ENCODE measurements at places on chromosomes 5 and 9.

- no peak for DNase-seq
These were observed 62.7 kb upstream of the PALM2AKAP2 start for GRCh38 chr9:109717342-109717741.

GRCh38 chr5:146015001-146015400, 78.6 kb downstream of the SH3RF2 start:
- no peak for DNase-seq

DNA sequence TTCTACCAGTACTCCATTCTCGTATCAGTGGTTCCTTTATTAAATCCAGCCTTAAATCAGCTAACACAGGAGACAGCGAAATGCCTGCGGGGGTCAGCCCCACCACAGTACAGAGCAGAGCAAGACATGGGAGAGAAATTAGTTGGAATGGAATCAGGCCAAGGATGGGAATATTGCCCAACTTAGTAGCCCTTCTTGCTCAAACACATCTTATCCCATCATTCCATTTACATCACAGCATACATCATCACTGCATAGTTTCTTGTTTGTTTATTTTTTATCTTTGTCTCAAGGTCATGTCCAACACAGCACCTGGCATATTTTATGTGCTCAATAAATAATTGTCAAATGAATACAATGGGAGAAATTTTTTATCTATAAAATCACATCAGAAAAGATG, 34.3 kb upstream of the DAB2 start:
- no peak for DNase-seq

DNA sequence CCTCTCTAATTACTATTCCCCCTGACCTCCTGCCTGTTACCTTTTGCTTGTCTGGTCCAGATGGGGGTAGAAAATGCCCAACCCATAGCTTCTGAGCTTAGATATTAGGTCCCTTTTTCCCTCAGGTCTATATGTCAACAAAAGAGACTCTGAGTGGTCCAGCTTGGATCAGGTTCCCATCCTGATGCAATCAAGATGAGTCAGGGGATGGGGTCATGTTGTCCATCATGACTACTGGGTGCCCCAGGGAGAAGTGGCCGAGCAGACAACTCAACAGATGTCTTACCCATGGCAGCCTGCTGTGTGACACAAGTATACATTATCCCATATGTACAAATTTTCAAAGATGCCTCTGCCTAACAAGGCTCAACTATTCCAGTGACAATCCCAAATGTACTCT, 9.1 kb upstream of the ANKH start:
- no peak for DNase-seq

DNA sequence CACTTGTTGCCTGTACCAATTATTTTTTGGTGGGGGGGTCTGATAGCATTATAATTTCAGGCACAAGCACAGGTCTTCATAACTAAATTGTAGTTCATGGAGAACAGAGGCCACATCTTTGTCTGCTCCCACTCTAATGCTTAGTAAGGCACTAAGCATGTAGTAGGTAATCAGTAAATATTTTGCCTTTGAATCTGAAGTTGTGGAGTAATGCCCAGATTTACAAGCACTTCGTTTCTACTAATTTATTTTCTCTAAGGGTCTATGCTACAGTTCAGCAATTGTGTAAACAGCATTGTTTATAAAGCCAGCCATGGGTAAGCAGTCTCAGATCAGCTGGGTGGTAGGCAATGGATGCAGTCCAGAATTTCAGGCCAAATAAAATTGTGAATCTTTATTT, 78.6 kb downstream of the GRIA1 start:
- no peak for DNase-seq

GRCh38 chr5:174563899-174564298, 160.5 kb upstream of the MSX2 start:
- no peak for DNase-seq

- DNase-seq, result no peak
These were observed 9.1 kb downstream of the EPB41L4B start for GRCh38 chr9:109311731-109312130.

- no peak for DNase-seq
These were observed 109.1 kb upstream of the CTNND2 start for GRCh38 chr5:12013351-12013750.

DNA sequence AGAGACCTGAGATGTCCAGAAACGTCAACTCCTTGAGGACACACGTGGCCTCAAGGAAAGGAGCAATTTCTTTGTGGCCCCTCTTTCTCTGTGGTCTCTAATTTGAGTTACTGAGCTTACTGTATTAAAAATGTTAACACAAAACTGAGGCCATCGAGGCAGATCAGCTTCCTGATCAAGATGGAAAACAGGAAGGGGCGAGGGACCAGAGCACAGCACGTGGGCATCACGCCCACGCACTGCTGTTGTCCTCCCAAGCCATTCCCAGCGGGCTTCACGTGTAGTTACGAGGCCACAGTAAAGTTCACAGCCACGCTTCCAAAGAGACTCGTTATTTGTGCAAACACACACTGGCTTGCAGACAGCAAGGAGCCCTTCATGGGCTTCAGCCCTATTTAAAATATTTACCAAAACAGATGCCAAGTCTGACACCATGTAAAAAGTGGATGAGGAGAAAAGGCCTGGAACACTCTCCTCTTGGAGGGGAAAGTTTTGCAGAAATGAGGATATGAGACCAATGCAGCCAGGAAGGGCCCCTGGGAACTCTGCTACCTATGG, 149.5 kb downstream of the ROR2 start:
- no peak for DNase-seq

DNA sequence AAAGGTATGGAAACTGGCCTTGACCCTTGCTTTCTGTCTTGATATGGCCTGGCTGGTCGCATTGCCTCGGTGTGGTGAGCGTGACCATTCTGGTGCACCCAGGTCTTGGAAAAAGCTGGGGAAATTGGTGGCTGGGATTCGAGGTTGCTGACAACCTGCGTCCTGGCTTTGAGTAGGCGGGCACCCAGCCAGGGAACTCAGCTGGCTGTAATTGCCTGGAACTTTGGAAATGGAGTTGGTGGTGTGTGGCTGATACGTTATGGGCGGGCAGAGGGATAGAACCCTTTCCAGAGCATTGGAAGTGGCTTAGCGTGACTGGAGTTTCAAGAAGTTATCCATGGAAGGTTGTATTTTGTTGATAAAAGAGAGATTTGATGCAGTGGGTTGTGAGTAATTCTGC, 35.2 kb downstream of the KCNMB1 start:
- no peak for DNase-seq

DNA sequence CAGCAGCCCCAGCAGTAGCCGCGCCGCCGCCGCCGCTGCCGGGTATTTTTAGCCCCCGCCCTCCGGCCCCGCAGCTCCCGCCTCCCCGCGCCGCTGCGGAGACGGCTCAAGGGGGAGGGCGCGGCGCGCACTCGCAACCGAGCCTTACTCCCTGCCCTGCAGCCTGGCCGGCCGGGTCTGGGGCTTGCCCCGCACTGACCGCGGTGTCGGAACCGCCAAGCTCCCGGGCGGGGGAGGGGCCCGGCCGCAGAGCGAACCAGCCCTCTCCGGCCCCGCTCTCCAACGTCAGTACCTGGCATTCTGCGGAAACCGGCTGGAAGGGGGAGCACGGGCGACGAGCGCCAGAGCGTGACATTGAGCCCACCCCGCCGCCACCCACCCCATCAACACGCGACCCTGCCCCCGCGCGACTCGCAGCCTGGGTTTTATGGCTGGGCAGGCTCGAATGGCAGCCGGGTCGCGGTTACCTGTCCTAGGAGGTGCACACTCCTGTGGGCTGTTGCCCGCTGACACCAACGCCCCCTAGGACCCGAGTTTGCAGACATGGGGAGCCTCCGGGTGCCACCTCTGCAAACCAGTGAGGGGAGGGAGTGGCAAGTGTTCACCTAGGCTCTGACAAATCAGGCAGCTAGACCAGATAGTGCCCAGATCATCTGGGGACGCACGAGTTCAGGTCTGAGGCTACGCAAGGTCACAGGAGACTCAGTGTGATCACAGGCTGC, at the start of gene ACSL6:
ACSL6 (minus strand) TSS at position 37 of the 722 bp plus-strand sequence. CDS start 105 bp downstream, outside the sequence.
- DNase-seq, result no peak

DNA sequence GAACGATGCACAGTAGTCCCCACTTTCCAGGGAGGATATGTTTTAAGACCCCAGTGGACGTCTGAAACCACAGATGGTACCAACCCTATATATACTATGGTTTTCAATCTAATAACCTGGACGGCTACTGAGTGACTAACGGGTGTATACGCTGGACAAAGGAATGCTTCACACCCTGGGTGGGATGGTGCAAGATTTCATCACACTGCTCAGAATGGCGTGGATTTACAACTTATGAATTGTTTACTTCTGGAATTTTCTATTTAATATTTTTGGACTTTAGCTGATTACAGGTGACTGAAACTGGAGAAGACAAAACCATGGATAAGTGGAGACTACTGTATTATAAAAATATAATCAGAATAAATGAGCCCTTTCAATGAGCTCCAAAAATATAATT, 147.6 kb upstream of the TRIM32 start:
- DNase-seq, result no peak
